ENCODE measurements at places on chromosomes 7 and 10.

GRCh38 chr10:22321924-22322640 lies 1.2 kb downstream of the BMI1 start:
- DNase-seq = peak; percentile 12

DNA sequence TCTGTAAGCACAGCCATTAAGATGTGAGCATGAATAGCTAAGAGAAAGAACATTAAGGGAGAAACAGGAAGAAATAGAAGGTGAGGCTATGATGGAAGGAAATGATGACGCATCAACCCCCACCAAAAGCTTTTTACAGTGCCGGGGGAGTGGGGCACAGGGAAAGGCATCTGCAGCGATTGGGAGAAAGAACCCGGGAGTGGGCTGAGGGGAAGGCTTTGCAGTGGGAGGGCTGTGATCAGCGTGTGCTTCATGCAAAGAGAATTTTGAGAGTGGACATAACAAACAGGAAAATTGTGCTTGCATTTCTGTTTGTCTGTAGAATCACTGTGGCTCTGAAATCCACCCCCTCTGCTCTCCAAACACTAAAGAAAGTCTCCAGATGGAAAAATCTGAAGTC lies 250.8 kb downstream of the KCNMA1 start:
- peak; percentile 73 for DNase-seq

DNA sequence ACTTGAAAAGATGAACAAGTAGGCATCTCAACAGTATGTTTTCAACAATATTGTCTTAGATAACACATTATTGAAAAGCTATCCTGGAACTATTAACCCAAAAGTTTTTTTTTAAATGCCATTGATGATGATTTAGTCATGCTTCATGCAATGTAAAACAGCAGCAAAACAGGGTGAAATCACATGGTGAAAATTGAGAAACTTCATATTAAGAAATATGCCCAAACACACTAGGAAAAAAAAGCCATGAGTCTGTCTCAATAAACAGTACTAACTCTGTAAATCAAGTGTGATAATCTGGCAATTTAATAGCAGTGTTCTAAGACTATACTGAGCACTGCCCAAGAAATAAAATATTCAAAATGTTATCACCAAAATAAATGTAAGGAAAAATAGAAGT lies 613.1 kb downstream of the KCNMA1 start:
- no peak for DNase-seq

DNA sequence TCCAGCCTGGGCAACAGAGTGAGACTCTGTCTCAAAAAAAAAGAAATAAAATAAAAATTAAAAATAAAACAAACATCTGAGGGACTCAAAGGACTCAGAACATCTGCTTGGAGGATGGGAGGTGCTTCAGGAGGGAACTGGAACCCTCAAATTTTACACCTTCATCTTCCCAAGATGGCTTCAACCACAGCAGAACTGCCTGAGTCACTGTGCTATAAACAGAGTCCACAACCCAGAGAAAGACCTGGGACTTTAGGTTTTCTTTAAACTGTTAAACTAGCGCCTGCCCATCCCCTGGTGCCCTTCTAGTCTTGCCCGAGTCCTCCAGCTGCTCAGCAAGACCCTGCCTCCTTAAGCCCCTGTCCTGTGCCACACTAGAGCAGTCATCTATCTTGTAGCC lies 40.8 kb downstream of the RGS10 start:
- no peak for DNase-seq

DNA sequence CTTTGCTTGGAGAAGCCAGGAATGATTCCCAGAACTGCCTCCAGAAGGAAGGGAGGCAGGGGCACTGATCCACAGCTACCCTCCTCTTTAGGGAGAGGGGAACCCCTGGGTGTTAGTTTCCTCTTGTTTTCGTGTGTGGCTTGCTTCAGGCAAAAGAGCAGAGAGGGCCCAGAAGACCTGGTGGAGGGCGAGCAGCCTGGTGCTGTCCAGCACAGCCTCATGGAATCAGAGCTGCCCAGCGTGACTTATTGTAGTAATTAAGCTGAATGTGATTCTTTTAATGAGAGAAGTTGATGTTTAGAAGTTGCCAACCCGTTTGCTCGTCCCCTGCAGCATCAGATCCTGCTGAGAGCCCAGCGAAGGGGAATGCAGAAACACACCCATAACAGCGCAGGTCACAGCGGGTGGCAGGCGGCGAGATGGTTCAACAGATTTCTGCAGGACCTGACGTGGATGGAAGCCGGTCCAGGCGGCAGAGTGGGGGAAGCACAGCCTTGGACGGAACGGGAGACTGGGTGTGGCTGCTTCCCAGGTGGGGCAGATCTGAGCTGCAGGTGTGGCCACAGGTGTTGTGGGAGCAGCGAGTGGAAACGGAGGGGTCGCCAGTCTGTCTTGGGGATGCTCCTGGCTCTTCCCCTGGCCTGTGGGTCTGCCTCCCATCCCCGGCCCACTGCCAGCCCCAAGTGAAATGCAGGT lies 53.7 kb upstream of the SHH start:
- DNase-seq = no peak

- DNase-seq = no peak
Measured at GRCh38 chr7:35477609-35478008, 217.3 kb downstream of the HERPUD2 start.

GRCh38 chr10:102460836-102461186 lies 9.5 kb upstream of the C10orf95 start:
- no peak for DNase-seq

GRCh38 chr7:81925530-81925929 lies 155.7 kb upstream of the HGF start:
- DNase-seq = peak; percentile 11

DNA sequence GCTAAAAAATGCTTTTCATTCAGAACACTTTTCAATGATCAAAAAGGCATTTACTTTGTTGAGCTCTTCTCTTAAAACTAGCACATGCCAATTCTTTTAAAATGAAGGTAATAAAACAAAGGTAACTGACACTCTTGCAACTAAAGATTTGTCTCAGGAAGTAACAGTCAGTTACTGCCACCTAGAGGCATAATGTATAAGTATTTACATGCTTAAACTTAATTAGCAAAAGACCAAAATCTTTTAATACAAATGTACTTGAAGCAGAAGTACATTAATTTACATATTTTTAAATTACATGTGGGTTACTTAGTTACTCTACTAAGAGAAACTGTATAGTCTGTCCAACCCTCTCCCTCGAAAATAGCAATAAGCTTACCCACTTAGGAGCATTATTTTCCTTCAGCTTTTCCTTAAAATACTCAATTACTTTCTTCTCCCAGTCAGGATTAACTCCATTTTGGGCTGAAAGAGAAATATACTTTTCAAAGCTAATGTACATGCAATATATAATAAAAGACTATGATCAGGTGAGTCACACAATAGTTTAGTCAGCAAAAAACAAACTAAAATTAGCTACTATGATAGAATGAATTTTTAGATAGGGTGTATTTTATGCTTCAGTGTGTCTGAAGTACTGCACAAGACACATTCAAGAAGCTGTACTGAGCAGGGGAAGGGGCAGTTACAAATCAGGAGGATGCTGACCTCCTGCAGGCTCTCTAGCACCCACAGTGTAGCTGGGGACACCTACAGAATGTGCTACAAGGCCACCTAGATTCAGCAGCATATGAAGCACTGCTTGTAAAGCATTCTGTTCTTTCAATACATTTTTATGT lies 13.0 kb downstream of the MCMBP start:
- peak; percentile 13 for DNase-seq

DNA sequence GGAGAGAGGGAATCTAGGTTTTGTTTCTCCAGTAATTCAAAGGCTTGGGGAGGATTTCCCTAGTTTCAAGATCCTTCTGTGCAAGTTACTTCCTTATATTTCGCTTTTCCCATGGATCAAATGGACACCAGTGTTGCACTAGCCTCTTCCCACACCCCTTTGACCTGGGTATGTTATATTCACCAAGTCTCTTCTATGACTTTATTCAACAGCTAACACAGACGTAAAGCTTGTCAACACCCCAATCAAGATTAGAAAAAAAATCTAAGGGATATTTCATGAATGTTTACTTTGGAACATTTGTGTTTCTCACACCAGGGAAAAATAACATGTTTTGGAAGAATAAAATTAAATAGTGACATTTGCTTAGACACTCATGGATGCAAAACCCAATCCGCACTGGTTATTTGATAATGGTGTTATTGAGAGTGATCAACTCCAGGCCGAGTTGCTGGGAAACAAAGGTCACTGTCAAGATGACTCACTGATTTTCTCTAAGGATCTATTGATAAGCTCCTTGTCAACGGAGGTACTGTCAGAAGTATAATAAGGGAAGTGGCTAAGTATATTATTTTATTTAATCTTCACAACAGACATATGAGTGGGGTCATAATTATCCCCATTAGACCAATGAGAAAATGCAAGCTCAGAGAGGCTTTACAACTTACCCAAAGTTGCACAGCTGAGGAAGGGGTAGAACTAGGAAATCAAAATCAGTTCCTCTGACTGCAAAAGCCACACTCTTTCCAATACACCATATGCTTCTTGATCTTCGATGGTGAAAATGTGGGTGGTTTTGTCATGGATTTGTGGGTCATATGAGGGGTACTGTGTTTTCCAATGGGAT lies 52.2 kb downstream of the CREB3L2 start:
- no peak for DNase-seq

DNA sequence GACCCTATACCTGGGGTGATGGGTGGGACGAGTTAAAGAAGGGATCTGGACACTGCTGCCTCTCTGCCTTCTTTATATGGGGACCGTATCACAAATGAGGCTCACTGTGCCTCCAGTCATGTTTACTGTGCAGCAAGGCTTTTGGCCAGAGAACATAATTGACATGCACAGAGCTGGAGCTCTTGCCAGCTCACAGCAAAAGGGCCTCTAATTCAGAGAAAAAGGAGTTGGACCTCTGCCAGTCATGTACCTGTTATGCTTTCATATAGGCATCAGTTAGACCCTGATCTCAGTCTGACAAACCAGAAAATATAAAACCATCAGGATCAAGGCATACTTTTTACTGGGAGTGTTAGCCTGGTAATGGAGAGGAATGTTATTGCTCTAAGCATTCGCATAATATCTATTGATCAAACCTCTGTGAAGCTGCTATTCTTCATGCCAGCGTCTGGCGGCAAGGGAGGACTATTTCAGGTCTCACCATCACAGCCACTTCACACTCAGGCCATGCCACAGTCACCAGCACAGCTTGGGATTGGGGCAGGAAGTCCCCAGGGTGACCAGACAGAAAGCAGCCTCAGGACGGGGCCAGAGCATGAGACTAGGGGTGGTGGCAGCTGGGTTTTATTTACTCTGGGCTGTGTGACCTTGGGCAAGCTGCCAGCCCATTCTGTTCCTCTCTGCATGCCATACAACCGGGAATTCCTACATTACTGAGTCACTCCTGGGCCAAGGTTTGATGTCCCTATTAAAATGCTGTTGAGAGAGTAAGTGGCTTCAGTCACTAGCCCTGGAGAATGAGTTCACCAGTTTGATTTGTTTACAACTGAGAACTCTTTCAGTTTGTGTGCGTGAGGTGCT lies 90.1 kb downstream of the NPSR1 start:
- peak; percentile 97 for DNase-seq

DNA sequence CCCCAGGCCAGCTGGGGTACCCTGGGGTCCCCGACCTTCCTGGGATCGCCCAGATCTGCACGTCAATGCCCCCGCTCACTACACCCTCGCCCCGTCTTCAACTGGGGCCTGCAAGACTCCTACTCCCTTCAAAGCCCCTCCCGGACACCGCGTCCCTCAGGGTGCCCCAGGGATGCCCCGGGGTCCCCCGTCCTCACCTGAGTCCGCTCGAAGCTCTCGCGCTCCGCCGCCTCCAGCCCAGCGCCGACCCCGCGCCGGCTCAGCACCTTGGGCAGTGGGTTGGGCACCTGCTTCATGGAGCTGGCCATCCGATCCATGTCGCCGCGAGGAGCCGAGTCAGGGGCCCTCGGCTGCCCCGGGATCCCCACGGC lies at the start of gene HIP1:
Gene HIP1, minus strand, starts transcription at position 338 of the 371 bp plus-strand sequence. Its CDS starts 21 bp downstream, at position 317.
- DNase-seq = no peak

- DNase-seq = no peak
Measured at GRCh38 chr10:92475357-92475868, 98.5 kb downstream of the IDE start.

GRCh38 chr7:730501-731439 lies 3.7 kb upstream of the PRKAR1B start:
- DNase-seq = no peak

GRCh38 chr7:90262438-90262837 lies 17.5 kb downstream of the CFAP69 start:
- peak; percentile 13 for DNase-seq

DNA sequence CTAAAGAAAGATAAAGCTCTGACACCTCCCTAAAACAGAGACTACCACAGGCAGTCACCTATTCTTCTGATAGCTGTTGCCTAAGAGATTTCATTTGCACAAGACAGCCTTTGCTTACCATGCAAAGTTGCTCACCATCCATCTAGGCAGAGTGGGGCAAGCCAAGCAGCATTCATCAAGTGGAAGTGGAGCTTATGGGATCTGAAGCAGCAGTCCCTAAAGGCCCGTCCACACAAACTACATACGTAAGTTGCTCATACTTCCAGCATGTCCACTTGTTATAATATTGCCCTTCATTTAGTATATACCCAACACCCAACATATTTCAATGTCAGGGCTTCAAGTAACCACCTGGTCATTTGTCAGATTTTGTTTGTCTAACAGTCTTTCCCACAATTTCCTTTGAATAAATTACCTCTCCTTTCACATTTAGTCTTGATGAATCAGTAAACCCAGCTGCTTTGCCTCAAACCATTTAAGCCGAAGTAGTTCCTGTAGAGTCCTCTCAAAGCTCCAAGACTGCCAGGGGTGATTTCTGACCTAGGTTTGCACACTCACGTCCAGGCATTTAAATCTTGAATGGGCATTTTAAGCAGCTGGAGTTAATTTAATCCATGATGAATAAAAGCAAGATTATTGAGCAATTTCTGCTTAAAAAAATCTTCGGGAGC lies 67.9 kb downstream of the ATAD1 start:
- DNase-seq = no peak

DNA sequence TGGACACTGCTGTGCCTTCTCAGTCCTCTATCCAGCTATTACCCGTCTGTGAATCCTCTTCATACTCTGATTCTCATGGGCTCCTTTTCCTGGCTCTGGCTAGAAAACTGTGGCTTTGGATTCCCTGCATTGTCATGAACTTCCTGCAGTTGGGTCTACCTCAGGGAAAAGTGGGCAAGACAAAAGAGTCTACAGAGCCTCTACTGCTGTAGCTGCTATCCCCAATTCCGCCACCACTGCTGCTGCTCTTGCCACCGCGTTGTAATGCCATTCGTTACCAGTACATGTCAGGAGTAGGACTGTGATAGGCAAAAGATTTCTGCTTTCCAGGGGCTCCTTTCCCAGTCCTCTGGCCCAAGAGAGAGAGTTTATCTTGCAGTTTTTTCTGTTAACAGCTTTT lies 23.9 kb upstream of the PPP1R17 start:
- DNase-seq = peak; percentile 18

- peak; percentile 41 for DNase-seq
Measured at GRCh38 chr10:30775779-30776591, 146.4 kb upstream of the LYZL2 start.

- no peak for DNase-seq
Measured at GRCh38 chr7:90717296-90718060, 121.4 kb downstream of the CDK14 start.

- no peak for DNase-seq
Measured at GRCh38 chr7:156178857-156179256, 366.6 kb upstream of the SHH start.

GRCh38 chr7:99257065-99257464 lies 15.6 kb upstream of the MYH16 start:
- no peak for DNase-seq

GRCh38 chr10:123408660-123409059 lies 254.5 kb downstream of the BUB3 start:
- DNase-seq = no peak

GRCh38 chr10:4254101-4254994 lies 469.3 kb upstream of the KLF6 start:
- peak; percentile 32 for DNase-seq
